NCI-H2171 (cell line): ENCODE measurements at places on chromosomes 5 and 9.

DNA sequence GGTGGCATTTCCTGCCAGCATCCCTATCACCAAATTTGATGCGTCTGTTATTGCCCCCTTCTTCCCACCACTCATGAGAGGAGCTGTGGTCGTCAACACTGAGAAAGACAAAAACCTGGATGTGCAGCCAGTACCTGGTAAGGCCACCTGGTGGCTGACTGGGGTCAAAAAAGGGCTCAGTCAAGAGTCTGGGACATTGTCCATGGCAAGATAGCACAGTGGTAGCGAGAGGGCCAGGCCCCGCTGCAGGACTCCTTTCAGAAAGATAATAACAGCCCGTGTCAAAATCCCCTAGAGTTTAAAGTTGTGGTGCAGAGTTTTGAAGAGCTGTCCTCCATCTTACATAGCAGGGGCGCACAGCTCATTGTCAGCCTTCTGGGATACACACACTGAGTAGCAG is 40.8 kb downstream of the CSF1R start:
- DNase-seq = no peak

- no peak for DNase-seq
Observed at GRCh38 chr9:127974769-127975261, 6.0 kb downstream of the EEIG1 start.

DNA sequence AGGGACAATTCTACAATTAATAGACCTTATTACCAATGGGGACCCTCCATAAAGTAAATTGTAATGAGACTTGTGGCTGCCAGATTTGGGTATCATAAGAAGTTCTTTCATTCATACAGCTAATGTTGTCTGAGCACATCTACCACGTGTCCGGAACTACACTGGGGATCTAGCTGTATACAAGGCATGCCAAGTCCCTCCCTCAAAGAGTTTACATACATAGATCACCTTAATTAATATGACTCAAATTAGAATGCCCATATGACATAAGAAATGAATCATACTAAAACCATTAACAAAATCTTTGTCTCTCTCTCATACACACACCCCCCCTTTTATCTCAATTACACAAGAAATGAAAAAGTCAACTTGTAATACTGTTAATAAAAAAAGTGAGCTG is 18.0 kb upstream of the NR4A3 start:
- no peak for DNase-seq

DNA sequence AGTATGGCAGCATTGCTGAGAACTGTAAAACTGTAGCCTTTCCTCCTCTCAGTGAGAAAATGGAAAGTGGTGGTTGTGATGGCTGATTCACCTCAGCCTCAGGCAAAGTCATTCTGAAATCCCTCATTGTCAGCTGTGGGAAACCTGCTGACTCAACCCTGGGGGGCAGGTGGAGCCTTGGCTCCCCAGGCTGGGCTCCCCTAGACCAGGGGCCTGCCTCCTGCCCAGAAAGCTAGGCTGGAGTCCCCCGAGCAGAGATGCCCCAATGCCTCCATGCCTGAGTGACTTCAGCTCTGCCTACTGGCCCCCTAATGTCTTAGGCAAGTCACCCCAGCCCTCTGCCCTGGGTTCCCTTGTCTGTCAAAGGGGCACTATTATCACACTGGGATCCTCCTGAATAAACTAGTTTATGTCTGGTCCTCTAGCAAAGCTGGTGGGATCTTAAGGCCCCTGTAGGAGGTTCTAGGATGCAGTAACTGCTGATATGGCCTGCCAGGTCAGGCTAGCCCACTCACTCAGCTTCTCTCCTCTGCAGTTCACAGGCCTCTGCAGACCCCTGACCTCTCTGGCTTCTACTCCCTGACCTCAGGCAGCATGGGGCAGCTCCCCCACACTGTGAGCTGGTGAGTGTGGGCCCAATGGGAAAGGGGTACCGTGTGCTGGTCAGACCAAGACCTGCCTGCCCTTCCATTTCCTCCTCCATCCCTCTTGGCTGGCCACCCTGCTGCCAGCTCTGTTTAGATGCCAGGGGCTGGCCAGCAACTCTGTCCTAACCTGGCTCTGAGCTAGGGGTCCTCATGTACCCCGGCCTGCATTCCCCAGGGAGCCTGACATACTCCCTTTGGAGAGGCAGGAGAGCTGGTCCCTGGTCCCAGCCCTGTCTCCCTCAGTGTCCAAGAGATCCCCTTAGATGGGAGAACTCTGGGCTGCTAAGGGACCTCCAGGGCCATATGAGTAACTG is 24.2 kb downstream of the TCF7 start:
- no peak for DNase-seq

GRCh38 chr5:140633021-140633471 is at the start of gene CD14:
CD14 (minus strand) TSS chr5:140633175; CDS start chr5:140633071, 104 bp downstream.
- no peak for DNase-seq

GRCh38 chr5:139492700-139493192 is 10.2 kb upstream of the STING1 start:
- DNase-seq = no peak

DNA sequence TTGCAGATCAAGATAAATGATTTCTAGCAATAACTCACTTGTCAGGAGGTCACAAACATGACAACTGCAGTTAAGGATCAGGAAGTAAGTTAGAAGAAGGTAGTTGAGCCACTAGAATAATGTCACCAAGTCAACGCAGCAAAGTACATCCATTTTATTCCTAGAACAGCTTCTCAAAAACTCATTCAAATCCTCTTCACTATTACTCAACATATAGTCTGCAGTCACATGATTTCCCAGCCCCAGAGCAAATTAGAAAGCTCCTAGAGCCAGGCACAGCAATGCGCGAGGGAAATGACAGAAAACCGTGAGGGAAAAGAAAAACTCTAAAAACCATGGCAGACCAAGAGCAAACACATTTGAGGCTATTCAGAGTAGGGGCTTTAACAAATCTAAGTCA is 49.9 kb upstream of the ZNF622 start:
- no peak for DNase-seq
